ENCODE measurements at places on chromosomes 2 and 18.

- no peak for DNase-seq
Measured at GRCh38 chr2:7774481-7774880, 857.3 kb downstream of the RNF144A start.

DNA sequence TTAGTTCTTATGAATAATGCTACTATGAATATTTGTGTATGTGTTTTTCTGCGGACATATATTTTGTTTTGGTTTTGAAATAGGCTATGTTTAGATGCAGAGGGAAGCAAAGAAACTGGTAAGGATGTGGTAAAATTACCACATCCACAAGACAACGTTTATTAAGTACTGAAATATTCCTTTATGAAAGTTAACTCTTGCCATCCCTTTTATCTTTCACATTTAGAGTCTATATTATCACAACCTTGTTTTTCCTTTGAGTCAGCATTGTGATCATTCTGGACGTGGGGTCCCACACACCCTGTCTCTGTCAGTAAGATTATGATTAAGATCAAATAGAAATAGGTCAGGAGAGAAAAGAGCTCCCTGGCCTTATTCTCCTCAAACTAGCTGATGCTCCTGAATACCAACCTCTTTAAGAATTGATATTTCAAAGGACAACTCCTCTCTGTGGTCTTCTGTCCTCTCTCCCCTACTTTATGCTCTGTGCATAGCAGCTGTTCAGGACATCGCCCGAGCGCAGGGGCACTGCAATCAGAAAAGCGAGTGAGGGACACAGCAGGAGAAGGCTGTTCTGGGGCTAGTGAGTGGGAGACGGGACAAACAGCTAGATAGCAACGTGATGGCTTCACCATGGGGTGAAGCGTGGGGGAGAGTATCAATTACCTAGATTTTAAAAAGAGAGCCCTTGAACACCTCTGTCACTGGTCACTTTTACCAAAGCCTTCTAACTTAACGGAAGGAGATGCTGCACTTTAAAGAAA lies 12.2 kb downstream of the METAP1D start:
- DNase-seq = no peak

DNA sequence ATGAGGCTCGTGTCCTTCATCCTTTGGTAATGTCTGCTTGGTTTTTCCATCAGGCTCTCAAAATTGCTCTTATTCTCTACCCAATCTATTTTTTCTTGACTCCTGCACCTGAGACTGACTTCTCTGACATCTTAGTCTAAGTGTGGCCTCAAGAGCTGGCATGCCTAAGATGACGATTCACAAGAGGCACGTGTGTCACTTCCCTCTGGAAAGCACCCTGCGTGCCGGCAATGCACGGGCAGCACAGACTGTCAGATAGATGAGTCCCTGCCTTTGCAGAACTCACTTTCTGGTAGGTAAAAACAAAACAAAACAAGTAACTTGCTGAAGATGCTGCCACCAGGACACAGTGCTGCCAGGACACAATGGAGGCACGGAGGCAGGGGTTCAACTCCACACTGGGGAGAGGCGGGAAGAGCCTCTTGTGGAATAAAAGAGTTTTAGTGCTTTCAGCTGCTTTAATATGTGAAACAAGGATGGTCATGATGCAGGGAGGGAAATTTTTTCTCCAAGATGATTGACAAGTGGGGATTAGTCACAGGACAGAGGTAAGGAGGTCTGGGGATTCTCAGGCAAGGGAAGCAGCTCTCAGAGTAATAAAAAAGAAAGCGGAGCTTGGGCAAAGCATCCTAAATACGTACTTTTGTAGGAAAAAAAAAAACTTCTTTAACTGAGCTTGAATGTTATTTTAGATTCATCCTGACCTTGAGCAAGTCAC lies 27.3 kb downstream of the CYB5A start:
- DNase-seq = no peak

- DNase-seq = no peak
Measured at GRCh38 chr2:119250718-119251290, 27.2 kb downstream of the STEAP3 start.

DNA sequence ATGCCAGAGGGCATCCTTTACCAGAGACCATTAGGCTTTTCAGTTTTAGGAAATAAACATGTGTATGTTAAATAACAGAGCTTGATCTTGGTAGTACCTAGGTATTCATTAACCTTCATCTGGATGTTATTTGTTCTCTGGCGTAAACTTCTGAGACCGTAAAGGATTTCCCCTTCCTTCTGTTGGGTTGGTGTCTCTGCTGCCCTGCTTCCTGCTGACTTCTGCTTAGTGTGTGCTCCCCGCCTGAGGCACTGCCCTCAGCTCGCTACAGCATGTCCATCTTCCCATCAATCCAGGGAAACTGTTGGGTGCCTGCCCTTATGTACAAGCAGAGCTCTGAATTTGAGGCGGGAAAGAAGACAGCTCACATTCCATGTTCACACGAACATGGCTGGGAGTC lies 177.9 kb downstream of the TPGS2 start:
- DNase-seq = no peak

DNA sequence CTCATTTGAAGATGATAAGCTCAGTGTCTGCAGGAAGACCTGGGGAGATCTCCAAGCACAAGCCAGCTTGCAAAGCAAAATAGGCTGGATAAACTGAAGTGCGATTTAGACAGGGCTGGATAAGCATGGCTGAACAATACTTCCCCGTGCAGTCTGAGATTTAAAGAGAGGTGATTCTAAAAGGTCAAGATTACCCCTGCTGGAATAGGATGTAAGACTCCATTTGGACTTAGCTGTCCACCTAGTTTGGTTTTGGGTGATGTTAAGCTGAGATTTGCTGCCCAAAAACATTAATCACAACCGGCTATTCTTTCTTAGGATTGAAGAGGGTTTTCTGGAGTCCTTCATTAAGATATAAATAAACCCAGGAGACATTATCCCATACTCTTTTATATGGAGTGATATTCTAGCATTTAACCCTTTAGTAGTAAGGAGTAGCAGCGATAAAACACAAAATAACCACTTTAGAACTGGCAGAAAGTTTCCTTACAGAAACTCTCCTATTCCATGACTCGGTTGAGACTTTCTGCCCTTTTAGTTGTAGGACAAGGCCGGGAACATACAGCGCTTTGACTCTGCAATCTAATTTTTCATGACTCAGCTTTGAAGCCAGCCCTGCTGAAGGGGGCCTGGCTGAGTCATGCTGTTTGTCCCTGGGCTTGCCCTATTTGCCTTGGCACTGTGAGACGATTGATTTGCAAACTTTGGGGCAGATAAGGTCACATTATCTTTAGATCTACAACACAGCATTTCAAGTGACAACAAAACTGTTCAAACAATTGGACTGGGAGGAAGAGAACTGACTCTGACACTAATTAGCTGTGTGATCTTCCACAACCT lies 238.2 kb downstream of the GCA start:
- DNase-seq = no peak

DNA sequence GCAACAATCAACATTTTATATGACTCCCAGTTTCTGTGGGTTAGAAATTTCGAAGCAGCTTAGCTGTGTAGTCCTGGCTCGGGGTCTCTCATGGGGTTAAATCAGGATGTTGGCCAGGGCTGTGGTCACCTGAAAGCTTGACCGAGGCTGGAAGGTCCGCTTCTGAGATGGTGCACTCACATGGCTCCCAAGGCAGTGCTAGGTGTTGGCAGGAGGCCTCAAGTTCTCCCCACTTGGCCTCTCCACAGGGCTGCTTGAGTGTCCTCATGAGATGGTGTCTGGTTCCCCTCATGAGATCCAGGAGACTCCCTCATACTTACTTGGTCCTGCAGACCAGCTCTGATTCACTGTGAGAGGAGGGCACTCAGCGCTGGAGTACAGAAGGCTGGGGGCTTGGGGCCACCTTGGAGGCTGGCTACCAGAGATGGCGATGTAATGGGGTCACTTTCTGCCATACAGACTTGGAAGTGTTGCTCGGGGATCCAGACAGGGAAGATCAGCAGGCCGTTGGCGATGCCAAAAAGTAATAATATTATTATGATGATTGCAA lies 98.8 kb downstream of the INHBB start:
- no peak for DNase-seq

GRCh38 chr18:41604964-41605363 lies 350.1 kb upstream of the PIK3C3 start:
- DNase-seq = no peak

GRCh38 chr2:48249025-48249424 lies 280.9 kb upstream of the STON1 start:
- DNase-seq = peak; percentile 29

All from GM04504 (cell line).